Keratinocyte (primary cell): ENCODE measurements at places on chromosomes 3 and 15.

GRCh38 chr15:25410649-25411048, 28.2 kb downstream of the UBE3A start:
- no peak for DNase-seq

DNA sequence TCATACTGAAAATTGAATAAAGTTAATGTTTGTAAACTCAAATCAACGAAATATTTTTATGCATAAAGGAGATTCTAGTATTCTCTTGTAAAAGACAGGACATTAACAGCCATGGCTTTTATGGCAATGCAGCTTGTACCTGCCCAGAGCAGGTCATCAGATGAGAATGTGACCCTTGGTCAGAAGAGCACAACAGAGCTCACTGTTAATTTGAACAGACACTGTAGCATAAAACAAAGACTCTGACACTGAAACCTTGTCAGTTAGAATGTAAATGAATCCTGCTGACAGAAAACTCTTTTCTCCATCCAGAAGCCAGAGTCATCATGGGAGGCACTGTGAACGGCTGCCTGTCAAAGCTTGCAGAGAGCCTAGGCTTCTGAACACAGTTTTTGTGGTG, 410.6 kb downstream of the RAP2B start:
- no peak for DNase-seq

GRCh38 chr3:123723522-123724168, 138.8 kb upstream of the HACD2 start:
- no peak for DNase-seq

- DNase-seq: no peak
Observed at GRCh38 chr3:44280631-44281030, 38.9 kb downstream of the TOPAZ1 start.

- DNase-seq: no peak
Observed at GRCh38 chr15:52328680-52329079, 33.1 kb upstream of the MYO5C start.

DNA sequence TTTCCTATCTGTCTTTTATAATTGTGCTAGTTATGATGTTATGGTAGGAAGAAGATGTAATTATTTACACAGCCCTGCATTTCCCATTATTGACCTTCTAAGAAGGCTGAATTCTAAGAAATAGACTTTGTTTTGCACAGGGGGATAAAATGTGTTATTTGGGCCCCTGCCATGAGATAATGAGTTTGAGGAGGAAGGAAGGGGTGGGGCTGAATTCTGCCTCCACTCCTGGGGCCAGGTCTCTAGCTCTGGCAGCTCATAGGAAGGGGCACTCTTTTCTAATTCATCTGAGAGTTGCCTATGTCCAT, 69.2 kb upstream of the GOLGA8B start:
- DNase-seq: no peak

- DNase-seq: no peak
Observed at GRCh38 chr3:16801223-16801622, 83.5 kb upstream of the PLCL2 start.

GRCh38 chr3:164450276-164450905, 627.9 kb downstream of the SI start:
- DNase-seq: no peak

GRCh38 chr3:45551214-45552010, 43.1 kb upstream of the LIMD1 start:
- peak; percentile 56 for DNase-seq

DNA sequence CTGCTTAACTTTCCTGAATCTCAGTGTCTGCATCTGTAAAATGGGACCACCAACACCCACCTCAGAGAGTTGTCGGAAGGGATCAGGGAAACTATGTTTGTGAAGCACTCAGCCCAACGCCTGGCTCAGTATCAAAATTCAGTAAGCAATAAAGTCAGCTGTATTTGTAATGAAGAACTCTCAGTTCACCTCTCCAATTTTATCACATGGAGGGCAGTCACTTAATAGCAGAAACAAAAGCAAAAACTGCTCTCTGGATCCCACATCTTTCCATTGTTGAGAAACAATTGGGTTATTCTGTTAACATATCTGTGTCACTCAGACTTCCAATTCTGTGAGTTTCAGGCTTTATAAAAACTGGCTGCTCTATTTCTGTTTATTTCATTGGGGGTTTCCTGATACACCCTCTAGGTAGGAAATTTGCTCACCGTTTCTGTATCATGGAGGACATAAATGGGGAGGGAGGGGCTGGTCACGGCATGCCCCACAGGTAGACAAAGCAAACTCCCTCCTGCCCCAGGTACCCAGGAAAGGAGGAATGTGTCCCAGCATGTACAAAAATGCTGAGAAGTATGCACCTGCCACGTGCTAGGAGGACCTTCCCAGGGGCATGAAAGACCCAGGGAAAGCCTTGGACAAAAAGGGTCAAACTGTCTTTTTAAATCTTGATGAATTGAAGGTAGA, 81.4 kb upstream of the LMOD3 start:
- peak; percentile 73 for DNase-seq
